ENCODE measurements at places on chromosomes 13 and 19.

GRCh38 chr13:21748166-21748565 lies 77.3 kb downstream of the FGF9 start:
- DNase-seq = no peak

DNA sequence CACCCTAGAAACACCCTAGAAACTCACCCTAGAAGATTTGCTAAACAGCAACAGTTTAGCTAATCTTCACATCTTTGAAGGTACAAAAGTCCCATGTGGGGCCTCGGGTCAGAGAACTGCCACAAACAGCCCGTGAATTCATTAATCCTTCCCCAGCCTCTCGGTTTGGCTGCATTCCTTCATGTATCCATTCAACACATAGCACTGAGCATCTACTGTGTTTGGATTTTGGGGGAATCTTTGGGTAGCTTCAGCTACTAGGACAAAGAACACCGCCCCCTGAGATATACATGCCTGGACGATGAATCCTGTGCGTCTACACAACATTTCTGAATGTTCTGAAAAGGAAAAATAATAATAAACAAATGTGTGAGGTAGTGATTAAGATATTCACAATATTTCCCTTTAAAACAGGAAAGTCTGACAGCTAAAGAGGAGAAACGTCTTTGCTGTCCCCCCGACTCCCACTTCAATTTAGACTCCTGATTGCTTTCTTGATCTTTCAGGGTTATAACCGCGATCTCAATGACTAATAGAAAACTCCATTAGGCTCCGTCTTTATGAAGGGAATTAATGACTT lies 63.5 kb downstream of the ALOX5AP start:
- DNase-seq = no peak

GRCh38 chr13:41811588-41812021 lies 149.3 kb downstream of the VWA8 start:
- DNase-seq = no peak

DNA sequence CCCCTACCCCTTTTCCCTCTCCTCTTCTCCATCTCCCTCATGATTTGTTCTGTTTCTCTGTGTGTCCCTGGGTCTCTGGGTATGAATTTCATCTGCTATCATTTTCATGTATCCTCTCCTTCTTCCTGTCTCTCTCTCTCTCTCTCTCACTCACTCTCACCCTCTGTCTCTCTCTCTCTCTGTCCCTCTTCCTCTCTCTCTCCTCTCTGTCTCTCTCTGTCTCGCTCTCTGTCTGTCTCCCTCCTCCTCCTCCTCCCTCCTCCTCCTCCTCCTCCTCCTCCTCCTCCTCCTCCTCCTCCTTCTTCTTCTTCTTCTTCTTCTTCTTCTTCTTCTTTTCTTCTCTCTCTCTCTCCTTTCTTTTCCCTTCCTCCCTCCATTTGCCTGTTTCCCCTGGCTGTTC lies 3.3 kb upstream of the CACNG7 start:
- no peak for DNase-seq

- no peak for DNase-seq
Measured at GRCh38 chr19:18445262-18445948, 7.5 kb upstream of the ISYNA1 start.

- DNase-seq = no peak
Measured at GRCh38 chr19:13885826-13886365, 9.0 kb downstream of the NANOS3 start.

- DNase-seq = peak; percentile 82
Measured at GRCh38 chr19:2060884-2061494, 9.9 kb upstream of the MKNK2 start.

DNA sequence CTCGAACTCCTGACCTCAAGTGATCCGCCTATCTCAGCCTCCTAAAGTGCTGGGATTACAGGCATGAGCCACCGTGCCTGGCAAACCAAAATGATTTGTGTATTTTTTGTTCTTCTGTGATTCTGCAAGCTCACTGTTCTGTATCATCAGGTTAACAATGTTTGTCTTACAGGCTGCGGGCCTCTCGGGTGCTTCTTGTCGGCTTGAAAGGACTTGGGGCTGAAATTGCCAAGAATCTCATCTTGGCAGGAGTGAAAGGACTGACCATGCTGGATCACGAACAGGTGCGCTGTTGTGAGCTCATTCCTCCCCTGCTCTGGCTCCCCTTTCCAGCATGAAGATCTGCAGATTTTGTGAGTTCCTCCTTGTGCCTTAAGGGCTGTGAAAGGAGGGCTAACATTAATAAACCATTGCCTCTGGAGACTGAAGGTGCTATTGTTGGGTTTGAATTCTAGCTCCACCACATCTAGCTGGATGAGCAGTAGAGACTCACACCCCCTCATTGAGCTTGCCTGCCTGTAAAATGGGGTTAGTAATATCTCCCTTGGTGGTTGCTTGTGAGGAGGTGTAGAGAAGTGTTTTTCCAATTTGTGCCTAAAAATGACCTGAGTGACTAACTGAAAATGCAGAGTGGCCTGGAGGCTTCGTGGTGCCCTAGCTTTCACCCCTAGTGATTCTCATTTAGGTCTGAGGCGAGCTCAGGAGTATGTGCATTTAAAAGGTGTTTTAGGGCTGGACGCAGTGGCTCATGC lies 12.9 kb downstream of the SAE1 start:
- no peak for DNase-seq

- no peak for DNase-seq
Measured at GRCh38 chr19:29635963-29636362, 29.3 kb upstream of the PLEKHF1 start.

DNA sequence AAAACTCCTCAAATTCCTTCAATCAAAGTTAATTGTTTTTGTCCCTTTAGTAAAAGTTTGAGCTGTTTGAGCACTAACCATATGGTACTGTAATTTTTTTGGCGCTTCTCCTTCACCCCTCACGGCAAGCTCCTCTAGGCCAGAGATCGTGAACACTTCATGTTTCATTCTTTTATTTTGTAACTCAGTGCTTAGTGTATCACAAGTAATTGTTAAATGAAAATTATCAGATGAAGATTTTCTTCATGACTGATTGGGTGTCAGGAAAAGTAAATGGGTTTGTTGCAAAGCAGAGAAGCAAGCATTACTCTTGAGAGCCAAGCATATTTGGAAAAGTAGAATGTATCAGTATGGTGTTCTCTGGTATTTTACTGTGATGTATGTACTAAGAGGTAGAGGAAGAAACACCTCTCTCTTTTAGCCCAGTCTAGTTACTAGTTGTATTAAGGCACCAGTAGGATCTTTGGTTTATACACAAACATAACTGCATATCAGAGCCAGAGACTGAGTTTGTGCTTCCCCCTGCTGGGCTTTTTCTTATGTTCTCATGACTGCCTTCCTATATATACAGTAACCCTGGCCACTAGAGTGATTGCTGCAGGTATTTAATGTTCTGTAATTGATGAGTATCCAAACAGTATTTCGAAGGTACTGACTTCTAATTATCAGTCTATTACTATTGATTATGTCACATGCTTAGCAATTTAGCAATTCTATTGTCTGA lies 202.3 kb upstream of the KLHL1 start:
- DNase-seq = no peak

DNA sequence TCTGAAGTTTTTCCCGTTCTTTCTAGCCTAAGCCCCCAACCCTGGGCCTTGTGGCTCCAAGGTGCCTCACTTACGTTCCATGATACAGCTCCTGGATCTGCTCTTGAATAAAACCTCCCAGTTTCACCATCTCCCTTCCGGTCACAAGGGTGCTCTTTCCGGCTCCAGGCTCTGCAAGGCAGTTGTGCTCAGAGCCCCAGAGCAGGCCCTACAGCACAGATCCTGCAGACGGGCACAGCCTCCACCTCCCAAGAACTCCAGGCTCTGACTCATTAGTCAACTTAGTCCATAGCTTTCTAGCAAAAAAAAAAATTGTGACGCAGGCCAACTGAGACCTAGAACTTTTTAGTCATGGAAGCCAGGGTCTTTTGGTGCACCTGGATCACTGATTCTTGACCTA lies 33.9 kb upstream of the SLC7A10 start:
- DNase-seq = no peak

DNA sequence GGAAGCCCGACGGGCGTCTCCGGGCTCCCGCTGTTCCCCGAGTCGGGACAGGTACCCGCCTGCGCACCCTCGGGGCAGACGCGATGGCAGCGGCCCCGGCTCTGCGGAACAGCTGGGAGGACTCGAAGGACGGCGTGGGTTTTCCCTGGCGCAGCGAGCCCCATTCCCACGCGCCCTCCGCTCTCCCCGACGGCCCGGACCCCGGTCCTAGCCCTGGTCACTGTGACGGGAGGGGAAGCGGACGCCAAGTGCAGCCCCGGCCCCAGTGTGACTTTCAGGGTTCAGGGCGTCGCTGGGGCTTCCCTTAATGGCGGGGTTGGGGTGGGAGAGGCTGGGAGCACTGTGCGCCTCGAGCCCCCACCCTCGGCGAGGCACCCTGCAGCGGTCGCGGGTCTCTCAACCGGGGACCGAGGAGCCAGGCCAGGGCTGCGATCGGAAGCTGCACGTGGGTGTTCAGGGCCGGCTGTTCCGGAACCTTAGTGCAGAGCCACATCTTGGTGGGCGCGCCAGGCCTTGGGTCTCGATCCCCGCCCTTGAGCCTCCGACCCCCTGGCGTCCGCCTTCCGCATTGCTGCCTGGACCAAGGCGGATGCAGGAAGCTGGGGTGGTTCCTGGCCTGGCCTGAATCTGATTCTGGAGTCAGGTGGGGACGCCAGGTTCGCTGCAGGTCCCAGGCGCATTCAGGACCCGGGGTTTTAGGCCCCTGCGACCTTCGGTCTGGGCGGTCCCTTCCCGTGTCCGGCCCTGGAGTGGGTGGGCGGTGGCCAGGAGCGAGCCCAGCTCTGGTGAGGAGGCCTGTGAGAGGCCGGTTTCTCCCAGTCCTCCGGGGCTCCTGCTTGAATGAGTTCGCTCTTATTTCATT lies 3.5 kb downstream of the LGALS7B start:
- no peak for DNase-seq

DNA sequence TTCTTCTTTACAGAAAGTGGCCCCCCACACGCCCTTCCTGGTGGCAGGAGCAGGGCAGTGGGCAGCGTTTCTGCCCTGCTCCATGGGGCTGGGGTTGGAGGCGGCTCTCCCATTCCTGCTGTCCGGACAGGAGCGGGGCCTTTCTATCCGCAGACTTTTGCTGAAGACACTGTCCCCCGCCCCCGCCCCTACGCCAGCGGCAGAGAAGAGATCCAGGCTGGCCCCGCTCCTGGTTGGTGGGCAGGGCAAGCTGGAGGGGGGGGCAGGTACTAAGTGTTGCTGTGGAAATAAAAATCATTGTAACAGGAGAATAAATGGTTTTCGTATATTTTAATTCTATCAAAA lies 81.7 kb downstream of the ZNF429 start:
- no peak for DNase-seq

- DNase-seq = no peak
Measured at GRCh38 chr13:51916962-51917361, 55.2 kb downstream of the CCDC70 start.

- no peak for DNase-seq
Measured at GRCh38 chr19:15538774-15539173, 30.4 kb downstream of the CYP4F22 start.

DNA sequence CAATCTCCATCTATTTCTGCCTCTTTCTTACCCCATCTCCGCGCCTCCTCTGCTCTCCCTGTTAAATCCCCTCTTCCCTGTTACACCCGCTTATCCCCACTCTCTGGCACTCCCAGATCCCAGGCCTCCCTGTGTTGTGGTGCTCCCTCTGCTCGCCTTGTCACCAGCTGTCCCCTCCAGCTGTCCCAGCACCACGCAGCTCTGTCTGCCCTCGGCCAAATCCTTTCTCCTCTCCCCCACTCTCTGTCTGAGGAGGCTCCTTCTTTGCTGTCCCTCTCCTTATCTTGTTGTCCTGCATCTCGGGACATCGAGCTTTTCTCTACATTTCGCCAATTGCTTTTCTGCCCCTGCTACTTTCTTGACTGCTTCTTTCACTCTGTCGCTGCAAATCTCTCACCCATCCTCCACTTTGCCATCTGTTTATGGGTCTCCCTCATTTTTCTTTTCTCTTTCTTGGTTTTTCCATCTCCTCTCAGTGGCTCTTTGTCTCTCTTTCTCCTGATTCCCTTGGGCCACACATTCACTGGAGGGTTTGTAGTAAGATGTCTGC lies 941 bp downstream of the ZNF160 start:
- DNase-seq = no peak

DNA sequence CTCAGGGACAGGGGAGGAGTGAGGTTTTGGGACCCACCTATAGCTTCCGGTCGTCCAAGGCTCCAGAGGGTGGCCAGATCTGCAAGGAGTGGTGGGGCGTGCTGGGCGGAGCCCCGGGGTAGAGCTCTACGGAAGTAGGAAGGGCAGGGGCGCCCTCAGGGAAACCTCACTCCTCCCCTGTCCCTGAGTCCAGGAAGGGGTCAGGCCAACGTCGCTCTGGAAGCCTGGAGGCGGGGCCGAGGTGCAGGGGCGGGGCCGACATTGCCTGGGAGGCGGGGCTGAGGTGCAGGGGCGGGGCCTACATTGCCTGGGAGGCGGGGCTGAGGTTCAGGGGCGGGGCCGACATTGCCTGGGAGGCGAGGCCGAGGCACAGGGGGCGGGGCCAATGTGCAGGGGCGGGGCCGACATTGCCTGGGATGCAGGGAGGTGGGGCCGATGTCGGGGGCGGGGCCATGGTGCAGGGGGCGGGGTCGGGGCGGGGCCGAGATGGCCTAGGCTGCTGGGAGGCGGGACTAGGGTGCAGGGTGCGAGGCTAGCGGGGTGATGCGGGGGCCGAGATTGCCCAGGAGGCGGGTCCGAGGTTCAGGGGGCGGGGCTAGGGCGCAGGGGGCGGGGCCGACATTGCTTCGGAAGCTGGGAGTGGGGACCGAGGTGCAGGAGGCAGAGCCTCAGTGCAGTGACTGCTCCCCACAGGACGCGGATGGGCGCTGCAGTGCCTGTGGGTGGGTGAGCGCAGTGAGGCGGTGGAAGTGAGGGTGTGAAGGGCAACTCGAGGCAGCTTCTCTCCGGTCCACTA lies 4.9 kb upstream of the PALM start:
- no peak for DNase-seq

DNA sequence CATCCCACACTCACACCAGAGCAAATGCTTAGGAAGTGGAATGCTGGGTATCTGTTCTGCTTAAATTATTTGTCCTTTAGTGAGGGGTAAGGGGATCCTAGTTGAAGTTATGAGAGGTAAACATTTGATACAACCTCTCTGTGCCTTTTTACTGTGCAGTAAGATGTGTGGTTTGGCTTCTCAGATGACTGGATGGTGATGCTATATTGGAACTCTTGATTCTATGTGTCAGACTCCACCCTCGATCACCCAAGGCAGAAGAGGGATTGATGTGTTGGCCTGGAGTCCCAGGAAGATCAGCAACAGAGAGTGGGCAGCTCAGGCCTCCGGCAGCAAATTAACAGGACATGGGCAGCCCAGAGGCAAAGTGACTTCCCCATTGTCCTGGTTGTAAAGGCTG lies 66.7 kb downstream of the SIPA1L3 start:
- DNase-seq = no peak

DNA sequence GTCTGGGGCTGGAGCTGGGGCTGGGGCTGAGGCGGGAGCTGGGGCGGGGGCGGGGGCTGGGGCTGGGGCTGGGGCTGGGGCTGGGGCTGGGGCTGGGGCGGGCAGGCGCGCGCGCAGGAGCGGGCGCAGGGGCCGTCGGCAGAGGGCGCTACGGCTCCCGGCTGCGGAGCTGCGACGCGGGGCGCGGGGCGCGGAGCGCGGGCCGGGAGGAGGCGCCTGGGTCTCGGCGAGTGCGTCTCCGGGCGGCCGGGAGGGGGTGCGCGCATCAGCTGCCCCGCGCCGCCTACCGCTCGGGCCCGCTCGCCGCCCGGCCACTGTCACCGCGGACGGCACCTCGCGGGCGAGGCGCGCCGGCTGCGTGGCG lies 422 bp upstream of the MTUS2 start:
- DNase-seq = peak; percentile 24

GRCh38 chr13:44299152-44299943 lies 74.3 kb upstream of the SERP2 start:
- no peak for DNase-seq

- DNase-seq = no peak
Measured at GRCh38 chr13:96844616-96845015, 149.7 kb downstream of the OXGR1 start.
